Esophagus mucosa (tissue), 1 donor: ENCODE measurements at places on chromosomes 5 and 9. TPM values are rescaled to one million over a fixed set of nuclear protein-coding genes. Genes with fewer than 3 reads are reported as not detected.

The IGIP gene
- total RNA-seq: 2.6 TPM

The PCDHB5 gene
- 0.40 TPM for total RNA-seq

The FYB1 gene
- total RNA-seq: 64.7 TPM

The PCDHGA4 gene
- 0.48 TPM for total RNA-seq

The SPATA31C1 gene
- total RNA-seq: not detected

The GHR gene
- total RNA-seq: 2.4 TPM

The WHRN gene
- 3.4 TPM for total RNA-seq

The DBH gene
- total RNA-seq: not detected

The GFM2 gene
- total RNA-seq: 13.9 TPM

The AIF1L gene
- total RNA-seq: 63.3 TPM

The HRH2 gene
- 0.76 TPM for total RNA-seq

The RETREG1 gene
- total RNA-seq: 1.5 TPM

The GCNT4 gene
- total RNA-seq: 1.4 TPM

The KIF2A gene
- 23.3 TPM for total RNA-seq
